Left colon (tissue), 2 donors: ENCODE measurements at places on chromosomes 2 and 18.

GRCh38 chr2:121071034-121071504 is 213.9 kb downstream of the TFCP2L1 start:
- DNase-seq = peak; percentile 78

- no peak for DNase-seq
These were observed 153.7 kb downstream of the TPGS2 start for GRCh38 chr18:36675076-36675475.

GRCh38 chr2:129864719-129865118 is 114.7 kb upstream of the RAB6C start:
- no peak for DNase-seq

- DNase-seq = no peak
These were observed 67.3 kb downstream of the RHBDD1 start for GRCh38 chr2:226903179-226903578.

- no peak for DNase-seq
These were observed 39.3 kb downstream of the AP1S3 start for GRCh38 chr2:223797811-223798721.

GRCh38 chr18:79484661-79485621 is 89.2 kb downstream of the NFATC1 start:
- peak; percentile 8 for DNase-seq

DNA sequence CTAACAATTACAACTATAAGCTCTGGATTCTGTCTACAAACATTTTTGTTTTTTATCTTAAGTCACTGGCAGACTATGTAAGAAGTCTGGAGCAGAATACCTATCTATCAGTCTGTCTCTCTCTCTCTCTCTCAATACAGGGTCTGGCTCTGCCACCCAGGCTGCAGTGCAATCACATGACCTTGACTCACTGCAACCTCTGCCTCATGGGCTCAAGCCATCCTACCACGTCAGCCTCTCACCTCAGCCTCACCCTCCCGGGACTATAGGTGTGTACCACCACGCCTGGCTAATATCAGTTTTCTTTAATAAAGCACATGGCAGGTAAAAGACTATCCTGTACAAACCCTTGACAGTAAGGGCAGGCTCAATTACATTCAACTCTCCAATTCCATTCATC is 96.9 kb downstream of the OSBPL1A start:
- DNase-seq = no peak

- no peak for DNase-seq
These were observed 55.1 kb upstream of the NETO1 start for GRCh38 chr18:72922895-72923294.

DNA sequence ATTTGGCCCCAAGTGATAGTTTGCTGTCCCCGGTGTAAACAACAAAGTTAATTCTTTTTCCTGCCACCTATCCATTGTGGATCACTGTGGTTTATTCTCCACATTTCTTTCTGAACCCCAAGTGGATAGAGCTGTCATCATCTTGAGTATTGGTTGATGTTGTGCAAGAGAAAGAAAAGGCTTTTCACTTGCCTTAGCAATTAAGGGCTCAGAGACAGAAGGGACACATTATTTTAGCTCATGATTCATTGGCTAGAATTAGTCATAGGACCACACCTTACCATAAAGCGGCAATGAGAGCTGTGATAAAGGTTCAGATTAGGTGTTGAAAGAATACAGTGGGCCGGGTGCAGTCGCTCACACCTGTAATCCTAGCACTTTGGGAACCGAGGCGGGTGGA is 442.1 kb upstream of the DCC start:
- DNase-seq = no peak

DNA sequence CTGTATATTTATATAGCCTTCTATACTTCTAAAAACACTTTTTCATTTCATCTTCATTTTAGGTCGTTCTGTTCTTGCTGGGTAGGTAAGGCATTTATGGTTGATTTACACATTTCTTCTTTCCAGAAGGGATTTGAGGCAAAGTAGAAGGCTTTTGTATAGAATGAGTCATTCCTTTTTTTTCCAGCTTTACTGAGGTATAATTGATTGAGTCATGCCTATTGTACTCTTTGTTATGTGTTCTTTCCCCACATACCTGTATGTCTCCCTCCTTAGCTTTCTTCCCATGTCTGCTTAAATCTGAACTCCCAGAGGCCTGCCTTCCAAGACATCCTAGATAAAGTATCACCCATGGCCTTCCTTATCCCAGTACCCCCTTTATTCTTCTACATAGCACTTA is 4.8 kb upstream of the CDC42EP3 start:
- no peak for DNase-seq

DNA sequence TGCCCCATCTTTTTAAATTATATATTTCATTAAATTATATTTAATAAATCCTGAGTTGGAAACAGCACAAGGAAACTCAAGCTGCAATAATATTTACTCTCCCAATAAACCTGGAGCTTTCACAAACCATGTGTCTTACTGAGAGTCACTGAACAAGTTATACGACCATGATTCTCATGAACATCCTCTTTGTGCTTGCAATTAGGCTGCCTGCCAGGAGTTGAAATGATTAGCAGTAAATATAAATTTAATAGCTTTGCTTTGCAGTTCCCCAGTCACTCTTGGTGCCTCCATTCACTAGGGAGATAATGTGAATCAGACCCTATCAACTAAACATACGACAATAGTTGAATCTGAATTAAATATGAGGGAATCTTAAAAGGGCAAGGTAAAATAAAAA is 905.1 kb downstream of the NRXN1 start:
- DNase-seq = no peak

DNA sequence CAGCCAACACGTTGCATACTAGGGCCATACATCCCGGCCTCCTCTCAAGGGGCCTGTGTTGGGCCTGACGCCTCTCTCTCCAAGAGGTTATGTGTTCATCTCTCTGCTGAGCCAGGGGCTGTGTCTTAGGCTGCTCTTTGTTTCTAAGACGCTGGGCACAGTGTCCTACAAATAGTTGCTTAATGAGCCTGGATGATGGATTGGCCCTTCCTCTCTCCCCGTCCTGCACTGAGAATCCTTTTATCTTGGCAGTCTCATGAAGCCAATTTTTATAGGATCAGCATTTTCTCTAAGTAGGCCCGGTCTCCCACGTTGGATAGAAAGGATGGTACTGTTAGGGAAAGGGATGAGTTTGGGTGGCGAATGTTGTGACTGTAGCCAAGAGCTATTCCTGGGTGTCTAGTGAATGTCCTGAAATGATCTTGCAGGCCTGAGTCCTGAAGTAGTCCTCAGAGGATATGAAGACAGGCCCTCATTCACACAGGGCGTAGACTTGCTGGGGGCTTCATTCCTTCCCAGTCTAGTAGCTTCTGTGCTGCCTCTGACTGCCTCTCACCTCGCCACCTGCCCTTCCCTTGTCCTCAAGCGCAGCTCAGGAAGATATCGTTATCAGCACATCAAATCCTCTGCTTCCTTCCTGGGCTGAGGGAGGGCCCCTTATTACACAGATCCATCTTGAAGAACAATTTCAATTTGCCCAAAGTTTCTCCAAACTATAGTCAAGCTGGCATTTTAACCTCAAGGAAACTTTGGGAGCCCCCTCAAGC is 8.8 kb downstream of the LBH start:
- no peak for DNase-seq

GRCh38 chr2:179985163-179985820 is 21.8 kb downstream of the CWC22 start:
- no peak for DNase-seq

DNA sequence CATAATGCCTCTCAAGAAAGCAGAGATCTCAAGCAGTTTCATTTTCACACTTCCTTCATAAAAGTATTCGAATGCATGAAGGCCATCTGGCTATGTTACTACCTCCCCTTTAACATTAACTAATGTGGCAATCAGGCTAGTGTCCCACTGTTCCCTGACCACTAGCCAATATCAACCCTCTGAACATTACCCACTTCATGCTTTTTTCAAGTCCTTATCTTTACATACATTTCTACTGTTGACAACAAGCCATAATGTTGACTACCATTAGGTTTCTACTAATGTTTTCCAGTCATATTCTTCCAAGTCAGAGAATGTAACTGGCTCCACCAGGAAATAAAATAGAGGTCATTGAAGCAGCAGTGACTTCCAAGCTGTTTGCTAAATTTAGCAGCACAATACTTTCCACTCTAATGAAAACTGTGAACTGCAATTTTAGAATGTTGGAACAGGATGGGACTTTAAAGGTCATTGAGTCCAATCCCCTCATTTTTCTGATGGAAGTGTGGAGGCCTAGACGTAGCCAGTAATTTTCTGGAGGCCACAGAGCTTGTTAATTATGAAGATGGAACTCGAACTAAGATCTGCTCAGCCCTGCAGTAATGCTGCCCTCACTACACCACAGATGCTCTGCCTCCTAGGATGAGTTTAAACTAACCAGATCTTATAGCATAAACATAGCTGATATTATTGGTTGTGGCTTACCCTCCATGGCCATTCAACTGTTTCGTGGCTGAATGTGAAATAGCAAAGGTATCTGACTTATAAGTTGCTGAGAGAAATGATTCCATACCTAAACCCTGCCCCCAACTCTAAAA is 630 bp upstream of the PPP1R1C start:
- DNase-seq = no peak

- DNase-seq = no peak
These were observed 124.7 kb downstream of the ZFP36L2 start for GRCh38 chr2:43101751-43102150.

DNA sequence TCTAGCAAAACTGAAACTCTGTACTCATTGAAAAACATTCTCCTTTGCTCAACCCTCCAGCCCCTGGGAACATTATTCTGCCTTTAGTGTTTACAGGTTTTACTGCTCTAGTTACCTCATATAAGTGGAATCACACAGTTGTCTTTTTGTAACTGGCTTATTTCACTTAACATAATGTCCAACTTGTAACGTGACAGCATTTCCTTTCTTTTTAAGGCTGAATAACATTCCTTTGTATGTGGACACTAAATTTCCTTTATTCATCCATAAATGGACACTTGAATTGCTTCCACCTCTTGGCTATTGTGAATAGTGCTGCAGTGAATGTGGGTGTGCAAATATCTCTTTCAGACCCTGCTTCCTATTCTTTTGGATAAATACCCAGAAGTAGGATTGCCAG is 144.9 kb downstream of the ACTR3 start:
- DNase-seq = no peak

- DNase-seq = peak; percentile 64
These were observed 16.0 kb downstream of the SH3BP4 start for GRCh38 chr2:234967870-234968208.

DNA sequence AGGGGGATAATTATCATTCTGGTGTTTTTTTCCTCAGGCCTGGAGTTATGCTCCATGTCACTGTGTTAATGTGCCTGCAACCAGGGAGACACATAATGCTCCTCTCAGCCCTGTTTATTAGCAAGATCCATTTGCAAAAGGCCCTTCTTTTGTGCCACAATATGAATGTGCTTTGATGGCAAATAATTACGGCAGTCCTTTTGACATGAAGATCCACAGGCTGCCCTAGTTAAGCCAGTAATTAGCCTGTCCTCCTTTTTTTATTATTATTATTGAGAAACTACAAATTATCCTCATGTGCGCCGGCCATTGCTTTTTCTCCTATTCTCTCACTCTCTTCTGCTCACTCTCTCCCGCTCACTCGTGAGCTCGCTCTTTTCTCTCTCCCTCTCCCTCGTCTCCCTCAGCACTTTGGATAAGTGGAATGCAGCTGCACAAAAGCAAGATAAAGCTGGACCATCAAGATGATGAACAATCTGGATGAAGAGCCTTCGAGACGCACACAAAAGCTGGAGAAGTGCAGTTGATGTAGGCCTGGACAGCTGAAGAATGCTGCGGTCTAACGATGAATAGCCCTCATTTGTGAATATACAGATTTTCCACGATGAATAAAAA is 762.3 kb downstream of the BCL11A start:
- no peak for DNase-seq
